Hindlimb muscle (tissue), 1 donor: ENCODE measurements at places on chromosomes 1 and 21.

DNA sequence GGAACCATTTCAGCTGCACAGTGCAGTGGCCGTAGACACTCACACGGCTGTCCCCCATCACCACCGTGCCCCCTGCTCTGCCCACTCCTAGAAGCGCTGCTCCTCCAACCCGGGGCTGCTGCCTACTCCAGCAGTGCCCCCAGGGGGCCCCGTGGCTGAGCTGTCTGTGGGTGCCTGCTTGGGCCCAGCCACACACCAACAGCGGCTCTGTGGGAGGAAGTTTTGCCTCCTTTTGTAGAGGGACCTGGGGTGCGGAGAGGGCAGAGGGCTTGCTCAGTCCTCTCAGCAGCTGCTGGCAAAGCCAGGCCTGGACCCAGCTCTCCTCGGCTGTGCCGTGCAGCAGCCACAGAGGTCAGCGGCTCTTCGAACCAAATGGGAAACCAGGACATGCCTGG is 11.4 kb upstream of the LRRC3 start:
- DNase-seq: no peak

GRCh38 chr1:46168477-46168876 is 6.4 kb upstream of the TSPAN1 start:
- DNase-seq: no peak

GRCh38 chr1:36160949-36161485 is 5.1 kb downstream of the MAP7D1 start:
- DNase-seq: peak; percentile 46

DNA sequence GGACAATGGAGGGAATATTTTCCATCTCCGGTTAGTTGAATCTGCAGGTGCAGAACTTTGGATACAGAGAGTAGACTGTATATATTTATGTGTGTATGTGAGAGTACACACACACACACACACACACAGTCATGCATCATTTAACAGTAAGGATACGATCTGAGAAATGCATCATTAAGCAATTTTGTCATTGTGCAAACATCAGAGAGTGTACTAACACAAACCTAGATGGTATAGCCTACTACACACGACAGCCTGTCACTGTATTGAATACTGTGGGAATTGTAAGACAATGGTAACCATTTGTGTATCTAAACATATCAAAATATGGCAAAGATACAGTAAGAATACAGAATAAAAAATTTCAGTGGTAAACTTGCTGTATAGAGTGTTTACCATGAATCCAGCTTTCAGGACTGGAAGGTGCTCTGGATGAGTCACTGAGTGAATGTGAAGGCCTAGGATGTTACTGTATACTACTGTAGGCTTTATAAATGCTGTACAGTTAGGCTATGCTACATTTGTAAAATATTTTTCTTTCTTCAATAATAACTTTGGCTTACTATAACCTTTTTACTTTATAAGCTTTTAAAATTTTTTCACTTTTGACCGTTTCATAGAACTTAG is 138.5 kb downstream of the ZZZ3 start:
- no peak for DNase-seq

DNA sequence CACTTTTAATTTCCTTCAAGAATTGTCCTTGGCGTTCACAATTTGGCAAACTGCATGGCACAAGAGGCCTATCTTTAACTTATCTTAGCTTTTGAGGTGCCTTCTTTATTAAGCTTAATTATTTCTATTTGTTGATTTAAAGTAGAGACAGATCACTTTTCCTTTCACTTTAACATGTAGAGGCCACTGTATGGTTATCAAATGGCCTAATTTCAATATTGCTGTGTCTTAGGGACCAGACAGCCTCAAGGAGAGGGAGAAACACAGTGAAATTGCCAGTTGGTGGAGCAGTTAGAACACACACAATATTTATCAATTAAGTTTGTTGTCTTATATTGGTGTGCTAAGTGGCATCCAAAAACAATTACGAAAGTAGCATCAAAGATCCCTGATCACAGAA is 1013.9 kb downstream of the KCNT2 start:
- no peak for DNase-seq

DNA sequence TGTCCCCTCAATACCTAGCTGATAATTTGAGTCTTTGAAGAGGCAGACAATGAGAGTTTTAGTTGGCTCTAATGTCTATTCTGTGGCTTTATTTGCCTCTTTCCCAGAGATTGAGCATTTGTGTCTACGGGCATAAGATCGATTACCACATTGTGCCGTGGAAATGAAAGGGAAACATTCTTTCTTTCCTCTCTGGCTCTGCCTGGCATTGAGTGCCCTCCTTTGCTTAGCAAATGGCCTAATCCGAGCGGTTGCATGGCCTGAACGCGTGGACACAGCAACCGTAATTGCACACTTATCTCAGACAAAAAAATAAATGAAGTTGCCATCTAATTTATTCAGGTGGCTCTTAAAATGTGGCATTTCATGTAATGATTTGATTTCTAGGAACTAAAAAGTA is 247.9 kb downstream of the ADGRL2 start:
- no peak for DNase-seq

GRCh38 chr1:55580845-55581332 is 365.7 kb upstream of the USP24 start:
- DNase-seq: no peak

- DNase-seq: no peak
Measured at GRCh38 chr1:4309676-4310320, 344.6 kb upstream of the AJAP1 start.

DNA sequence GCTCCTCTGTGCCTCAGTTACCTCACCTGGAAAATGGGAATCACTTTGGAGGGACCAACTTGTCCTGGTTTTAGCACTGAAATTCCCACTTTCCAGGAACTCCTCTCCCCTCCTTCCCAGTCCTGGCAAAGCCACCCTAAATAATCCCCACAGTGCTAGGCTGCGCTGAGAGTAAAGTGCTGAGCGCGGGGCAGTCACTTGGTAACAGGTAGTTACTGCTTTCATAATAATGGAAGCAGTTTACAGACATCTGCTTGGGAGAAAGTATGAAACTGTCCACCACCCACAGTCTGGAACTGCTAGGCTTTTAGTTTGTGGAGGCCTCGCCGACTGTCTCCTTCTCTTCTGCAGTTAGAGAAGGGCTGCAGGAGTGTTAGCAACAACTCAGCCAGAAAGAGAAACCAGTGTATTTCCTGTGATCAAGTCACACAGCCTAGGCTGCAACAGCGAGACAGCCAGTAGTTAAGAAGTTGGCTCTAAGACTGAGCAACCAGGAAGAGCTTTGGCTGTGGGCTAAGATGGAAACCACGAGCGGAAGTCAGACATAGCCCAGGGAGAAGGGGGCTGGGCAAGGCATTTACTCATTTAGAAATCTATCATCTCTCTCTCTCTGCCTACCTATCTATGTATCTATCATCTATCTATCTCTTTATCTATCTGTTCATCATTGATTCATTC is 30.8 kb upstream of the ABCG1 start:
- peak; percentile 48 for DNase-seq

- peak; percentile 65 for DNase-seq
Measured at GRCh38 chr1:15027515-15027986, 126.0 kb upstream of the TMEM51 start.

DNA sequence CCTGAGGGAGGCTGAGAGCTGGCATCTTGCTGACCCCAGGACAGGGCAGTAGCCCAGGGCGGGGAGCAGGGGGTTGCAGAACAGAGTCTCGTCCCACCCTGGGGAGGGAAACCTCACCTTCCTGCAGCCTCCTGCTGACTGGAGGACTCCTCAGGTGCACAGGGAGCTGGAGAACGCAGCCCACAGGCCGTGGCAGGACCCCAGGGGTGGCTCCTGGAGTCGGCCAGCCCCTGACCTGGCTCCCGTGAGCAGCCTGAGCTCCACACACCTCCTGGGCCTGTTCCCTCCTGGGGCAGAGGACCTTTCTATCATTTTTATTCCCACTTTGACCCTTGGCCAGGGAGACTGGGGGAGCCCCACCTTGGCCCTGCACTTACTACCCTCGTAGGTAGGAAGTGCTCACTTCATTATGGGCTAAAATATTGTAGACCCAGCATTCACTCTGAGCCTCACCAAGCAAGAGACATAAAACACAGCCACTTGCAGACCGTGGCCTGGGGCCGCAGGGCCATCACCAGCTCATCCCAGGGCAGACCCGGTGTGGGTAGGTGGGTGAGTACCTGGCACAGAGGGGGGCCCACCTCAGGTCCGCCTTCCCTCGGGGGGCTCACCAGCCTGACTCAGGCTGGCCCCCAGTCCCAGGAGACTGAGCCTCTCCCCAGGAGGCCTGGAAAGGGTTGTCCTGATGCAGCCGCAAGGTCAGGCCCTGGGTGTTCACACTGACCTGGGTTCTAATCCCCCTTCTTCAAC is 287.3 kb upstream of the VAMP3 start:
- no peak for DNase-seq

DNA sequence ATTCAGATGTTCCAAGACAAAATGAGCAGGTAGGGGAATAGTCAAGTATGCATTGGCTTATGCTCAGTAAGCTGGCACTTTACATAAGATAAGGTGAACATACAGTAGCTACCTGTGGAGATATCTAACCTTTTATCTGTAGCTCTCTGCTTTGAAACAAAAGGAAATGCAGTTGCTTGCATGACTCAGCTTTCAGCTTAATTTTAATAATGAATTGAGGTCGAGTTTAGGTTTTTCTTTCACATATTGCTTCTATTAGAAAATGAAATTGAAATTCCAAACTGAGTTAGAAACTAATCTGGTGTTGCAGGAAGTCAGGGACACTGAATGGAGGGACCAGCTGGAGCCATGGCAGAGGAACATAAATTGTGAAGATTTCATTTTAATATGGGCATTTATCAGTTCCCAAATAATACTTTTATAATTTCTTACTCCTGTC is 8.3 kb downstream of the FRRS1 start:
- no peak for DNase-seq

GRCh38 chr1:167219646-167220536 is 795 bp upstream of the POU2F1 start:
- DNase-seq: peak; percentile 78

- DNase-seq: no peak
Measured at GRCh38 chr21:26798856-26799751, 46.1 kb downstream of the ADAMTS1 start.

DNA sequence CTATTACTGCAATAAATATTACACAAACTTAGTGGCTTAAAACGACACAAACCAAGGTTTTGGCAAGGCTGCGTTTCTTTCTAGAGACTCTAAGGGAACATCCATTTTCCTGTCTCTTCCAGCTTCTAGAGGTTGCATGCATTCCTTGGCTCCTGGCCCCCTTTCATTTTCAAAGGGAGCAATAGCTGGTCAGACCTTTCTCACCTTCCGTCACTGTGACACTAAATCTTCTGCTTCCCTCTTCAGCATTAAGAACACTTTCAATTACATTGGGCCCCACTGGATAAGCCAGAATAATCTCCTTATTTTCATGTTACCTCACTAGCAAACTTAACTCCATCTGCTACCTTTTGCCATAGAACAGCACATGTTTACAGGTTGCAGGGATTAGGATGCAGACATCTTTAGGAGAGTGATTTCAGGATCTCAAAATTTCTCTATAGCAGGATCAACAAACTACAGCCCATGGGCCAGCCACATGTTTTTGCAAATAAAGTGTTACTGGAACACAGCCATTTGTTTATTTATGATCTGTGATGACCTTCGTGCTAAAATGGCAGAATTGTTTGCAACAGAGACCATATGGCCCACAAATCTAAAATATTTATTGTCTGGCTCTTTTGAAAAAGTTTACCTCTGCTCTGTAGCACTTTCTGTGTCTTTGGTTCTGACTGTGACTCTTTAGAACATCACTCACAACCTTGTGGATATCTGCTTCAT is 221.5 kb upstream of the SGIP1 start:
- no peak for DNase-seq

DNA sequence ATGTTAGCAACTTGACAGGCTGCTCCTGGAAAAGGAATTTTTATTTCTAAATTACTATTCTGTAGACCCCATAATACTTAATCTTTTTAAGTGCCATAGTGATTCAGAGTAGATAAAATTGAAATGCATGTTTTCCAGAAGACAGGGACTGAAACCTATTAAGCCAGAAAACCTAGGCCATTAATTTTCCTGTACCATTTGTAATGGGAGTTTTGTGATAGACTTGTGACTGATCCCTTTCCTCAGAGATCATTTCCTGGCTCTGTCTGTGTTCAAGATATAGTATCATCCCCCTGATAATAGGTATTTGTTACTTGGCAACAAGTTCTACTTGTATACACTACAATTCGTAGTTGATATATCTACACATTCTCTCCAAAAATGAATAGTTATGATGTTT is 1609.8 kb downstream of the AMY1C start:
- DNase-seq: no peak

GRCh38 chr1:41743366-41743765 is 175.4 kb downstream of the HIVEP3 start:
- DNase-seq: no peak

- no peak for DNase-seq
Measured at GRCh38 chr1:204130981-204131892, 20.6 kb downstream of the ETNK2 start.

DNA sequence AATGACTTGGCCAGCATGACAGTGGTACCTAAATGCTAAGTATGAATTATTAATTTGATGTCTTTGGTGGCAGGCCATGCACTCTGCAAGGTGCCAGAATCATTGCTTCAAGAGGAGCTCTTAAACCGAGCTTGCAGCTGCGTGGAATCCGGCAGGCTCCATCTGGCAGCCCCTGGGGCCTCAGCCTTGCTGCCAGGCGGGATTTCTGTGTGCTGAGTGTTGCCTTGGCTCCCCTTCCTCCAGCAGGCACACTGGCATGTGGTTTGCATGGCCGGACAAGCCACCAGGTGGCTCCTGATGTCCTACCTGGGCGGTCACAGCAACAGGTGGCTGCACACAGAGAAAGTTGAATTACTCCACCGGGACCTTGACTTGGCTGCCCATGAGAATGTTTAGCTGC is 155.4 kb downstream of the URB2 start:
- DNase-seq: peak; percentile 26

DNA sequence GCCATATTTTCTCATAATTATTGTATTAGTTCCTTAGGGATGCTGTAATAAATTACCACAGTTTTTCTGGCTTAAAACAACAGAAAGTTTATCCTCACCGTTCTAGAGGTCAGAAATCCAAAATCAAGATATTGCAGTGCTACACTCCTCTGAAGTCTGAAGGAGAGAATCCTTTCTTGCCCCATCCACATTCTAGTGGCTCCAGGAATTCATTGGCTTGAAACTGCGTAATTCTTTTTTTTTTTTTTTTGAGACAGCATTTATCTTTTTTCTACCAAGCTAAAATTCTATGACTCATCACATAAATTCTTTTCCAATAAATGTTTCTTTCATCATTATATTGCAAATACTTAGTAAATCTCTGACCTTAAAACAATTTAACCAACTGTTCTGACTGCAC is 451.0 kb upstream of the RGS18 start:
- DNase-seq: no peak

DNA sequence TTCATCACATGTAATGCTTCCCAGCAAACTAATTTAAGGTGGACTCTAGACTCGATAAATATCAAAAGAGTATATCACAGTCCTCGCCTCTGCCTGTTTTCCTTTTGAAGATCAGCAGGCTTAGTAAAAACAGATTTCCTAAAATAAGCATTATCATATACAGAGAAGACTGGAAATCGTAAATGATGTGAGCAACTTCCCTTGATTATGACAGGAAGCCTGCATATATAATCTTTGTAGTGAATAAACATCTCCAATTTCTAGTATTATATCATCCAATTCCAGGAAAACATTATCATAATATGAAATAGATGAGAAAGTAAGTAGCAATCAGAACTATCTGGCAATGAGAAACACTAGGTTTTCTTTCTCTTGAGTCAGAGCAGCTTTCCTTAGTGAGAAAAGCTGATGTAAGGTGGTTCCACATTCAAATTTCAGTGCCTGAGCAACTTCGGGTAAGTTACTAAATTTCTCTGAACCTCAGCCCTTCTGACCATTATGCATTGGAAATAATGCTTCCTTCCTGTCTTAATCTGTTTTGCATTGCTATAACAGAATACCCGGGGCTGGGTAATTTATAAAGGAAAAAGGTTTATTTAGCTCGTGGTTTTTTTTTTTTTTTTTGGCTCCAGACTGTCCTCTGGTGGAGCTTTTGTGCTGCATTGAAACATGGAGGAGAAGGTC is 12.6 kb upstream of the POU2F1 start:
- no peak for DNase-seq
